ENCODE measurements at places on chromosomes 11 and 22.

- DNase-seq = no peak
These were observed 8.2 kb upstream of the LRP5 start for GRCh38 chr11:68303982-68304780.

GRCh38 chr22:24181088-24181995 lies at the start of gene SUSD2:
SUSD2 (plus strand) TSS chr22:24181487; CDS start chr22:24181520, 33 bp downstream.
- DNase-seq = no peak

DNA sequence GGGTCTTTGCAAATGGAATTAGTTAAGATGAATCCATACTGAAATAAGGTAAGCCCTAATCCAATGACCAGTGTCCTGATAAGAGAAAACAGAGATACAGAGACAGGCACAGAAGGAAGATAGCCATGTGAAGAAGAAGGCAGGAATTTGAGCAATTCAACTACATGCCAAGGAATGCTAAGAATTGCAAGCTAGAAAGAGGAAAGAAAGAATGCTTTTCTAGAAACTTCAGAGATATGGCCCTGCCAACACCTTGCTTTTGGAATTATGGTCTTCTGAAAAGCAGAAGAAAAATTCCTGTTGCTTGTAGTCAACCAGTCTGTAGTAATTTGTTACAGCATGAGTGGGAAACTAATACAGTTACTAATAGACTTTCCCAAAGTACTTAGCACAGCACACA lies 111.3 kb downstream of the SLC17A6 start:
- no peak for DNase-seq

DNA sequence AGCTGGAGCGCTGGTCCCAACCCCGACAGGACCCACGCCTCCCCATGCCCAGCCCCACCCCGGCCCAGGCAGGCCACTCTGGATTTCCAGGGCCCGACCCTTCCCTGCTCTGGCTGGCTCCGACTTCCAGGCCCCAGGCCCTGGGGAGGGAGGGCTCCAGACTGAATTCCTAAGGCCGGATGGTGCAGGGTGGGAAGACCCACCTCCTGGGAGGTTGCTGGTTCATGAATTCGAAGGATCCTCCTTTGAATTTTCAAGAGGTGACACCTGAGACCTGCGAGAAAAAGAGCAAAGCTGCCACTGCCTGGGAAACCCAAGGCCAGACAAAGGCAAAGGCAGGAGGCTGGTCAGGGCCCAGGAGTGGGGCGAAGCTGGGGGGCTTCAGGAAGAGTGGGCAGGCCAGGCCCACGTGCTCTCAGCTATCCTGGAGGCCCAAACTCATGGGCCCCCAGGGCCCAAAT lies 47.0 kb upstream of the LINC01488 start:
- no peak for DNase-seq
